ENCODE measurements at places on chromosomes 2 and 18.

GRCh38 chr2:86292571-86293515, 44.6 kb downstream of the REEP1 start:
- no peak for DNase-seq

DNA sequence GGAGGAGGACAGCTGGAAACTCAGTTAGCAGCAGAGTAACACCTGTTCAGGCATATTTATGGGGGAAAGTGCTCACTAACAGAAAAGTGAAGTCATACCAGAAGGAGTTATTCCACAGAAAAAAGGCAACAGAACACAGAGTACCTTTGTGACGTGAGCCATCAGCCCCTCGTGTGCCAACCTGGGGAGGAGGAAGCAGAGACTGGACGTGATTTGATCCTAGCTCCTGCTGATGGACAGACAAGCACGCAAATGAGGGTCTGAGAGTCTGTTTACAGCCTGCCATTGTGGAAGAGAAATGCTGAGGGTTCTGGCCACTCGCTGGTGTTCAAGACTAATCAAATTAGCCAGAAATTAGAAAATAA, 120.7 kb downstream of the ZNF521 start:
- DNase-seq: no peak

DNA sequence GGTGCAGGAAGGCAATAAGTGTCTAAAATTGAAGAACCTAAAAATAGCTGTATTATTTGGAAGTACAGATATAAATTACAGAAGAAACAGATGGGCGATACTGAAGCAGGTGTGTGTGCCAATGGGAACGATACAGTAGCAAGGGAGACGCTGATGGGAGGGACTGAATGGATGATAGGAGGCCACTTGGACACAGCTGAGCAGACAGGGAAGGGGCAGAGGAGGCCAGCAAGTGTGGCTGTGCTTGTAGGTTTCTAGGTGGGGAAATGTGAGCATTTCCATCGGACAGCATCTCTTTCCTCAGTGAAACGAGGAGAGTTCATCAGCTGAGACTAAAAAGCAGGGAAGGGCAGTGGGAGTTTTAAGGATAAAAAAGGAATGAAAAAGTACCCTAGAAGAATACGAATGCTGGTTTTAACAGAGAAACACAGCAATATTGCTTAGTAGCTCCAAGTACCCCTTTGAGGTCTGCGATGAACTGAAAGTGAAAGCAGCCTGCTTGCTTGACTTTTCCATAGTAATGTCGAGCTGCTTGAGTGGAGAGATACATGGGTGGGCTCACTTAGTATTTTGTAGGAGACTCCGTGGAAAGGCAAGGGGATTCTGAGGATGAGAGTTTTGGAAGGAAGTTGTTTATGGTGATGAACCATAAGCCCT, 91.7 kb upstream of the EPC2 start:
- DNase-seq: peak; percentile 34

DNA sequence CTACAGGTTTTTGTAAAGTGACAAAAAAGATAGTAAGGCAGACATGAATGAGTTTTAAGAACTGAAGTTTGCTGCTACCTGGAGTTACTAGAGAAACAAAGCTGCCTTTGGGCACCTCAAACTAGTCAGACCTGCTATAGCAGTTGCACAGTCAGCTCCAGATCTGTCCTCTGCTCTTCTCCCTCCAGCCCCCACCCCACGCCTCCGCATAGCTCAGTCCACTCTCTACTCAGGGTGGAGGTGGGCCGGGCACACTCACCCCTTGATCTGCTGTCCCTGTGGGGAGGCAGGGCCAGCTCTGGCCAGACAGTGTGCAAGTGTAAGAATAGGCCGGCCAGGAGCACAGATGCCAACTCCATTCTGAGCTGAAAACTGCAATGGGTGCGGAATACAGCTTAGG, 4.1 kb downstream of the SERTAD2 start:
- DNase-seq: no peak

GRCh38 chr2:193348055-193348454, 1153.3 kb upstream of the TMEFF2 start:
- no peak for DNase-seq

DNA sequence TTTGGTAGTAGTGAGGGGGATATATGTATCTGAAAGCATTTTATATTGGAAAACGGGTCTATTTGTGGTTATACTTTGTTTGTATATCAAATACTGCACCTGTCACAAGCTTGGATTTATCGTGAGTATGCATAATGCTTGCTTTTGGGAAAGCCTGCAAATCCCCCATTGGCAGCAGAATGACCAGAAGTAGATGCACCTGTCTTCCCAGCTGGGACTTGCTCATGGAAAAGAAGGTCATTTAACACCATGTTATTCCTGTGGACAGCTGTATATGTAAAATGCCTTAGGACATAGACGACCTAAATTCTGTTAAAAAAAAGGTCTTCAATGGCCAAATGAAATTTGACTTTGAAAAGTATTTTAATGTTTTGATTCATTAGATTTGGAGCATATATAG, 599.4 kb downstream of the XIRP2 start:
- DNase-seq: no peak

GRCh38 chr18:3442919-3443318, 7.1 kb upstream of the TGIF1 start:
- no peak for DNase-seq

- no peak for DNase-seq
These were observed 73.1 kb downstream of the EIF2AK3 start for GRCh38 chr2:88554189-88554588.

DNA sequence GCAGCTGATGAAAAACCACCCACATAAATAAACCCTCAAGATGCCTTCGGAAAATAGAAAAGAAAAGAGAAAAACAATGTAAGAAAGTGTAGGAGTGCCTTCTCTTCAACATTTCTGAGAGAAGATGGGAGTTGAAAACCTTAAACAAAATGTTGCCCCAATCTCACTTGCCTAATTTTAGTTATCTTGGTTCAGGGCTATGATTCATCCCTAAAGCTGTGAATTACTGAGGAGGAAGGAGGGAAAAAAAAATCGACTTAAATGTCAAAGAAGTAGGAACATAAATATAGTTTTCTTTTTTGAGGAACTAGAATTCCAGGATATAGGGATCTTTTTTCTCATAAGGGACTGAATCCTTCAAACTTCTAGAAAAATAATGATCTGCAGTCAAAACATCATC, 360.3 kb downstream of the TGIF1 start:
- no peak for DNase-seq

DNA sequence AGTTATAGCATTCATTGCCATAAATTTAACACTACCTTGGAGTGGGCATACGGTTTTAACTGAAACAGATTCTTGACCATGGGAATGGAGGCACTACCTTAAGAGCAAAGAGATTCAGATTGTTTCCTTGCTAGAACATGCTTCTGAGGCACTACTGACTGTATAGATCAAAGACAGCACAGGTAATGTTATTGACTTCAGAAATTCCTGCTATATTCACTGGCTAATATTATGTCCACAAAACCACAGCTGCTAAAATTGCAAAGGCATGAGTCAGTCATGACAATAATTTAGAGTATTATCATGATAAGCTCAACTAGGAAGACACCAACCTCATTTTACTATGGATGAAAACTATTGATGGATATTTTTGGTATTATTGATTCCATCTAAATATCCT, 39.4 kb downstream of the SLC8A1 start:
- no peak for DNase-seq

- no peak for DNase-seq
These were observed 237.4 kb downstream of the LPIN1 start for GRCh38 chr2:11983870-11984269.

- DNase-seq: peak; percentile 87
These were observed 767 bp upstream of the CCDC102B start for GRCh38 chr18:68796936-68797690.

- DNase-seq: no peak
These were observed 31.0 kb downstream of the BCL11A start for GRCh38 chr2:60522462-60522861.

DNA sequence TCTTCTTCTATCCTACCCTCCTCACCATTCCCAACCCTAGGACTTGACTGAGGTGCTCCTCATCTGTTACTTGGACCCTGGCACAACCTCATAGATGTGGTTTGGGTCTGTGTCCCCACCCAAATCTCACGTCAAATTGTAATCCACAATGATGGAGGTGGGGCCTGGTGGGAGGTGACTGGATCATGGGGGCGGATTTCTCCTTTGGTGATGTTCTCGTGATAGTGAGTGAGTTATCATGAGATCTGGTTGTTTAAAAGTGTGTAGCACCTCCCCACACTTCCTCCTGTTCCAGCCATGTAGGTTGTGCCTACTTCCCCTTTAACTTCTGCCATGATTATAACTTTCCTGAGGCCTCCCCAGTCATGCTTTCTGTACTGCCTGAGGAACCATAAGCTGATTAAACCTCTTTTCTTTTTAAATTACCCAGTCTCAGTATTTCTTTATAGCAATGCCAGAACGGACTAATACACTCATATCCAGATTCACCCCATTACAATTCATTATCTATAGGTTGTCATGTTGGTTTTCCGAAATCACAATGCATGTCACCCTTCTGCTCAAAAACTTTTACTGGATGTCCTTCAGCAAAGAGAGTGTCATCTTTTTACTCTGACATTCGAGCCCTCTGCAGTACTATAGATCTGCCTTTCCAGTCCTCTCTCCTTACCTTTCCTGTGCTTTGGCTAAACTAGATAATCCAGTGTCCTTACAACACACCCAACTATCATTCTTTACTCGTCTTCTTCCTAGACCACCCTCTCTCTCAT, 45.7 kb downstream of the APOB start:
- no peak for DNase-seq

DNA sequence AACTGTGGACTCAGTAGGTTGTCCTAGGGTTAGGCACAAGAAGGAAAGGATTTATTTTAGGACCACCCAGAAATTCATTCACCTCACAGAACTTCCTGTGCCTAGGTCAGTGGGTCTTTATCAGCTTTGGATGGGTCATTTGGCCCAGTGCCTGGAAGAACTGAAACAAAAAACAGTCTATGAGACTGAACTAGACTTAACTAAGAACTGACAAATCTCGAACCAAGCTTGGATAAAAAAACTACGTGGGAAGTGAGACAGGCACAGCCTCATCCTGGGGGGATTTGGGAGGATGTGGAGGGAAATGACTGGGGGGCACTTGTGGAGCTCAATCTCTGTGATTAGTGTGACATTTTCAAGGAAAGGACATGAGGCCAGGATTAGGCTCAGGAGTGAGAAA, 2.3 kb upstream of the OST4 start:
- DNase-seq: no peak

GRCh38 chr2:20803226-20803682, 19.6 kb downstream of the LDAH start:
- DNase-seq: no peak

GRCh38 chr2:201852462-201852861, 46.1 kb downstream of the CDK15 start:
- peak; percentile 25 for DNase-seq

DNA sequence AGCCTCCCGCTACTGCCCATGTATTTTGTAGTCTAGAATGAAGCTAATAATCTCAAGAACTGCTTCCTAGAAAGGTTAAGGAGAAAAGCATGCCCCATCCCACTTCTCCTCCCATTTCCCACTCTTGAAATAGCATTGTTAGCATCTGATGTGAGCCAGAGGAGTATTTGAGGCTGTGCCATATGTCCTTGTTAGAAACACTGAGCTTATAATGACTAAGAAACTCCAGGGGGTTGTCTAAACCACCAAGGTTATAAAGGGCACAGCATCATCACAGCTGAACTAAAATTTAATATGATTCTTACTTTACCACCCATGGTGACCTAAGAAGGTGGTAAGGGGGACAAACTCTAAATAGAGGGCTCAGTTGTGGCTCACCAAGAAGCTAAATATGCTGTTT, 16.6 kb downstream of the TSPYL6 start:
- peak; percentile 63 for DNase-seq

DNA sequence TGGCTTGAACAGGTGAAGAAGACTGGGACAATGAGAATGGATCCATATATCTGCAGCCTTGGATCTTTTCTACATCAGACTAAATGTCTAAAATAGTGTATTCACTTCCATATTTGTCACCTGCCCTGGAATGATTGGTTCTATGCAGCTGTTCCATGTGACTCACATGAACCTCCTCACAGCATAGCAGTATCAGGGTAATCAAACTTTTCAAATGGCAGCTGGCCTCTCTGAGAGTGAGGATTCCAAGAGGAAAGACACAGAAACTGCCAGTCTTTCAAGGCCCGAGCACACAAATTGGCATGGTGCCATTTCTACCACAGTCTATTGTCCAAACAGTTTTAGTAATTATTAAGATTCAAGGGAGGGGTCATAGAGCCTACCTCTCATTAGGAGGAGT, 859.3 kb downstream of the BCL11A start:
- no peak for DNase-seq

DNA sequence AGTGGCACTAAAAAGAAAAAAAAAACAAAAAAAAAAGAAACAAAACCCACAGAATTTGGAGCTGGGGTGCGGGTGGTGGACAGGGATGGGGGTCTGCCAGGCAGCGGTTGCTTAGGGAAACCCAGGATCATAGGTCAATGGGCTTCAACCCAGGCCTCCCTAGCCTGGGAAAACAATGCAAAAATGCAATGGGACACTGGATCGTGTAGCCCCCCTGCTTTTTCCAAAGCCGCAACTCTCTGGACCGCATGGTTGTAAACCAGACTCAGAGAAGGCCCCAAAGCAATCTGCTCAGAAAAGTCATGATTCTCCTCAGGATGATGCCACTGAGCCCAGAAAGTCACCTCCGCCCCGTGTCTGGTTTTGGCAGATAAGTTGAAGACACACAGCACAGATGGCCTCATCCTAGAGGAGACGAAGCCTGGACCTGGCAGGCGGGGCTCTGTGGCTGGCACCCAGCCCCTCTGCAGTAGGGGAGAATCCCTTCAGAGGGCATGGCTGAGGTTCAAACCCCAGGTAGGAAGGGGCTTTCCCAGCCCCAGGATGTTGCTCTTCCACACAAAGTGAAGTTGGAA, 5.1 kb downstream of the DLX2 start:
- no peak for DNase-seq

GRCh38 chr2:181850936-181851560, 40.5 kb upstream of the ITPRID2 start:
- DNase-seq: no peak

DNA sequence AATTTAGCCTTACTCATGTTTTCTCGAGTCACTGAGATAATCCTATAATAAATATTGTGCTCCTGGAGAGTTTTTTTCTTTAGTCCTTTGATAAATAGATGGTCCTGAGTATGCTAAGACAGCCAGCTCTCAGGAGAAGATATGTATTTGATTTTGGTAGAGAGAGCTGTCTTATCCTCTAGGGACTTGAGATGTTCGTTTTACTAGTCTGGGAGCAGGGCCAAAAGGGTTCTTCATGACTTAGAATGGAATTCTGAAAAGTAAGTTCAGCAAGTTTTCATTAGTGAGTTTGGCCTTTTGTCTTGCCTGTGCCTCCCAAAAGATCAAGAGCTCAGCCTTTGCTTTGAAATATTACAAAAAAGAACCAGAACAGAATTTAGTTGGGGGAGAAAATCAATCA, 246.7 kb downstream of the BABAM2 start:
- DNase-seq: peak; percentile 73

- DNase-seq: no peak
These were observed 1.9 kb downstream of the TLX2 start for GRCh38 chr2:74515981-74516633.

DNA sequence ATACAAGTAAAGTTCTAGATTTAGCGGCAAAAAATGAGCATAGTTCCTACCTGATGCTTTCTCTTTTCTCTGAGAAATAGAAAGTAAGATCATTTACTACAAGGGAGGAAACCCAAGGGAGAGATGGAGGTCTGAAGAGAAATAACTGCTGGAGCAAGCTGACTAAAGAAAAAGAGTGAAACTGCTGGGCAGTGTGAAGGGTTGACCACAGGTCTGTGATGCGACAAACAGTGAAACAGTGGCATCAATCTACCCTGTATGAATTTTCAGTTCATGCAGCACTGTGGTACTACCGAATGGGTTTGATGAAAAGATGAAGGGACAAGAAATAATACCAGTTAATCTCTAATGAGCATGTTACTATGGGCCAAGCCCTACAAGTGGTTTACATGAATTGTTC, 52.2 kb downstream of the CUL3 start:
- DNase-seq: no peak

Data from mesenchymal stem cell (in vitro differentiated cells and primary cell).